ENCODE measurements at places on chromosomes 11 and 22.

DNA sequence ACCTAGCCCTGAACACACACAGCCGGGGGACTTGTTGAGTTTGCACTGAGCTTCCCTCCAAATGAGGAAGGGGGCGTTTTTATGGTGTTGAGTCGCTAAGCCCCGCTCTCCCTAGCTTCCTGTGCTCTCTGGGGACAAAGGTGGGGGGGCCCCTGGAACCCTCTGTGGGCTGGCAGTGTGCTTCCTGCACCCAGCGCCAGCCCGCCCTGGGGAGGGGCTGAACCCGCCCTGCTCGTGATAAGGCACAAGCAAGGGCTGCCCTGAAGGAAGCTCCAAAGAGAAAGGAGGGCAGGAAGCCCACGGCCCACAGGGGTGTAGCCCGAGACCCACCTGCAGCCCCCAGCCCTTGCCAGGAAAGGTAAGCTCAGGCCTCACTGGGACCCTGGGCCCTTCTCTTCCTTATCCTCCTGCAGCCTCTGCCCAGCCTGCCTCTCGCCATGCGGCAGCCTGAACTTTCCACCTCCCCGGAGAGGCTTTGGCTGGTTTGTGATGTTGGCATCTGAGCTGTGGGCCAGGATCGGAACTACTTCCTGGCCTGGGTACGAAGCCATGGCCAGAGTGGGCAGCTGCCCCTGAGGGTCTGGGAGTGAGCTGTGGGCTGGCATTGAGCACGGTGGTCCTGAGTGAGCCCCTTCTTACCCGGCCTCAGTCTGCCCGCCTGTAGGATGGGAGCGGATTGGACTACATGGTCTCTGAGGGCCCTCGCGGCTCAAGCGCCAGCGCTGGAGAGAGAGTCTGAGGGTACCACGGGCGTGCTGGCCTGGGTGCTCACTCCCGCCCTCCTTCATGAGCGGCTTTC is at the start of gene FERMT3:
TSS of gene FERMT3 (plus strand) at position 265 of the 799 bp plus-strand sequence. CDS start 644 bp downstream, outside the sequence.
- peak; percentile 41 for DNase-seq

- DNase-seq: no peak
These were observed 52.3 kb upstream of the CCDC188 start for GRCh38 chr22:20203142-20203551.

GRCh38 chr22:50674606-50675552 is 2.3 kb downstream of the SHANK3 start:
- DNase-seq: no peak

- DNase-seq: no peak
These were observed 19.2 kb downstream of the TBX1 start for GRCh38 chr22:19779685-19780268.

DNA sequence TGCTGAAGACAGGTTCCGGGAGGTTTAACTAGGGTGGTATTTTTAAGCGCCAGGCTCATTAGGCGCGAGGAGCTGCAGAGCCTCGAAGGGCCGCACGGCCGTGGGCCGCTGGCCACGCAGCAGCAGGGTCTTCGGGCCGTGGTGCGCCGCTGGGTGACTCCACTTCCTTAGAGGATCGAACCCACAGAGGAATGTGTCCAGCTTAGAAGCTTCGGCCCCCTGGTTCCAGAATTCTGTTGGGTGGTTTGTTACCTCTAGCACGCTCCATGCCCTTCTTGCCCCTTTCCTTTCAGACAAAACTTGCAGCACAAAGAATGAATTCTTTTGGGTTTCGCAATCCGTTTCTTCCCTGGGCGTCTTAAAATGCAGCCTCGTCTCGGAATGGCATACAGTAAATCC is 773 bp upstream of the PATL1 start:
- peak; percentile 2 for DNase-seq

DNA sequence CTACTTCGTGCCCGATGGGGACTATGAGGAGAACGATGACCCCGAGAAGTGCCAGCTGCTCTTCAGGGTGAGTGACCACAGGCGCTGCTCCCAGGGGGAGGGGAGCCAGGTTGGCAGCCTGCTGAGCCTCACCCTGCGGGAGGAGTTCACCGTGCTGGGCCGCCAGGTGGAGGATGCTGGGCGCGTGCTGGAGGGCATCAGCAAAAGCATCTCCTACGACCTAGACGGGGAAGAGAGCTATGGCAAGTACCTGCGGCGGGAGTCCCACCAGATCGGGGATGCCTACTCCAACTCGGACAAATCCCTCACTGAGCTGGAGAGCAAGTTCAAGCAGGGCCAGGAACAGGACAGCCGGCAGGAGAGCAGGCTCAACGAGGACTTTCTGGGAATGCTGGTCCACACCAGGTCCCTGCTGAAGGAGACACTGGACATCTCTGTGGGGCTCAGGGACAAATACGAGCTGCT is 751 bp downstream of the FIBIN start:
- DNase-seq: no peak

DNA sequence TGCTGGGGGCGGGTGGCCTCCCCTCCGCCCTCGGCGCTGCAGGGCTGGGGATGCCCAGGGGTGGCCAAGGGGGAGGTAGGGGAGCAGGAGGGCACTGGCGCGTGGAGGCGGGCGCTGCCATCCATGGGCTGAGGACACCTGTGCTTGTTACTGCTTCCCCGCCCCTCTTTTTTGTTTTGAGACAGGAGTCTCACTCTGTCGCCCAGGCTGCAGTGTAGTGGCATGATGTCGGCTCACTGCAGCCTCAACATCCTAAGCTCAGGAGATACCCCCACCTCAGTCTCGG is 683 bp upstream of the FADS3 start:
- no peak for DNase-seq

- DNase-seq: no peak
These were observed 38.5 kb downstream of the GRIK4 start for GRCh38 chr11:120550007-120550406.

DNA sequence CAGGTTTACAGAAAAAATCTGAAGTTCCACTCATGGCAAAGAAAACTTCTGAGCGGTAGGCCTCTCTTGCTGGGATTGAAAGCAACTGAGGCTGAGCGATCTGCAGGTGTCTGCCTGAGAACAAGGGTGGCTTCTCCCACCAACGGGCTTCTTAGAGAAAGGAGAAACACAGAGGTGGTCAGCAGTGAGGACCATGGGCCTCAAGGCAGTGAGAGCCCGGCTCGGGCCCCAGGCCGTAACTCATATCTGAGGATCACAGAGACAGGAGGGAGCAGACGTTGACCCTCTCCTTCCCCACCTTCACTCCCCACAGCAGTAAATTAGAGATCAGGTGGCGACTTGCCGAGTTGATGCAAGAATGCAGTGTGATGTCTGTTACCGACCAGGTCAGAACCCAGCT is 50.9 kb upstream of the RTL6 start:
- no peak for DNase-seq

DNA sequence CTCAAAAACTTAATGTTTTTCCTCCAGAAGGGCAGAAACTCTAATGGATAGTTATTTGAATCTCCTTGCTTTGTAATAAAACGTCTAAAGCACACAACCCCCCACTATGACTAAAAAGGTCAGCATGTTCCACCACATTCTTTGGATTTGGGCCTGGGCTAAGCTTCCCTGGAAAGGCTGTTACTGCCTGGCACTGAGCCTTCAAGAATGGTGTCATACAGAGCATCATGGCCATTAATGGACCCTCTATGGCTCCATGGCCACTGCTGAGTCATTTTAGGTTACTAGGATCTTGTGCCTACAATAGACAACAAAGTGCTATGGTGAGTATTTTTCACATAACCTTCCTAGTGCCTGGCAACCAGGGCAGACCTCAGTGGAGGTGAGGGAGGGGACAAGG is 242.6 kb upstream of the FAT3 start:
- DNase-seq: no peak

GRCh38 chr11:112514011-112514740 is 253.5 kb upstream of the PLET1 start:
- DNase-seq: no peak

- DNase-seq: peak; percentile 52
These were observed 8.0 kb upstream of the SLCO2B1 start for GRCh38 chr11:75142714-75143419.

GRCh38 chr22:37627545-37627944 is 11.9 kb upstream of the SH3BP1 start:
- DNase-seq: no peak

All from stimulated activated CD4-positive, alpha-beta T cell treated with anti-CD3 and anti-CD28 coated beads, TNF-alpha, amount 100 ng/mL, for 1 hour (primary cell).